ENCODE measurements at places on chromosomes 6 and 20.
A peak's percentile ranks its signal among the peaks of the same experiment; 100 is the strongest.

DNA sequence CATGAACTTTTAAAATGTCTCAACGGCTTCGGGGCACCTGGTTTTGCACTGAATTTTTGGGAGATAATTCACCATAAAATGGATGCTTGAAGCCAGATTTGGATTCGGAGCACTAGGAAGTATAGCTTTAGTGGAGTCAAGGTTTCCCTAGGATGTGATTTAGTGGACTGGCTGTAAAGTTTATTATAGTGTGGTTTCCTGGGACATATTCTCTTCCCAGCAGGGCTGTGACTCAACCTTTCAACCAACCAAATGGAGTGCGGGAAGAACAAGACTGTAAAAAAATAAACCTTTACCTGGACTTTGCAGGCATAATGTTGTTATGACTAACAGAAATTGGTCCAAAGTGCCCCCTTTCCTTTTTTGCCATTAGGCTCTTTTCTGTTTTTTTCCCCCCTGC, 327.4 kb upstream of the MAN1A1 start:
- no peak for DNase-seq

- peak; percentile 43 for DNase-seq
Measured at GRCh38 chr6:19432966-19433498, 404.1 kb upstream of the ID4 start.

DNA sequence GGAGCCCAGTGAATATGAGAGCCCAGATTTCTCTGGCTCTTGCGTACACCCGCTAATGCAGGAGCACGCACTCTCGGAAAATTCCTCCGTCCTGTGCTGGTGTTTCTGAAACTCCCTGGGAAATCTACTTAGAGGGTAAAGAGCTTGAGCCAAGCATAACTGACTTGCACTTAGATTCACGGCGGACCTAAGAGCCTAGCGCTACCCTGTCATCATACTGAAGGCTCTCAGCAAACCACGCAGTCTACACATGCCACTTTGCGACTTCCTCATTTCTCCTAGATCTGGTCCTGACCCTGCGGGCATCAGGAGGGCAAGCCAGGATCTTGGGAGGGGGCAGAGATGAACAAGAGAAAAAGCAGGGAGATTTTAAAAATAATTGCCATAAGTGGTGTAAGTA, 324.7 kb downstream of the CD83 start:
- no peak for DNase-seq

DNA sequence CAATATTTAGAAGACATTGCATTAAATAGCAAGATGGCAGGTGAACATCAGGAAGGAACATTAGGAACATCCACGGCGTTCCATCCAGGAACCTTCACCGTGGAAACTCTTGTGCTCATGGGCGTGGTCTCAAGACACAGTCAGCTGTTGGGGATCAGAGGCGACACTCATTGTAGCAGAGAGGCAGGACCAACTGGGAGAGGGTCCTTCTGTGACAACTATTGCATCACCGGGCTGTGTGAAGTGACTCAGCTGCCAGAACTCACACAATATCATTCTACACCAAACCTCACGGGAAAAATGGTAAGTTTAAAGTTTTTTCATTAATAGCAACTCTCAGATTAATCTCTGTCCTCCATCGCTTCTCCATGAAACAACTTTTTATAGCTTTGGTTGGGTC, 334.8 kb upstream of the SULF2 start:
- DNase-seq: no peak

GRCh38 chr6:87209812-87210211, 54.4 kb downstream of the ZNF292 start:
- DNase-seq: no peak

GRCh38 chr20:38685853-38686473, 38.3 kb upstream of the SLC32A1 start:
- DNase-seq: peak; percentile 64

- DNase-seq: no peak
Measured at GRCh38 chr6:127026247-127026646, 92.2 kb upstream of the RSPO3 start.

GRCh38 chr6:170092826-170093225, 198.1 kb downstream of the DLL1 start:
- DNase-seq: no peak

DNA sequence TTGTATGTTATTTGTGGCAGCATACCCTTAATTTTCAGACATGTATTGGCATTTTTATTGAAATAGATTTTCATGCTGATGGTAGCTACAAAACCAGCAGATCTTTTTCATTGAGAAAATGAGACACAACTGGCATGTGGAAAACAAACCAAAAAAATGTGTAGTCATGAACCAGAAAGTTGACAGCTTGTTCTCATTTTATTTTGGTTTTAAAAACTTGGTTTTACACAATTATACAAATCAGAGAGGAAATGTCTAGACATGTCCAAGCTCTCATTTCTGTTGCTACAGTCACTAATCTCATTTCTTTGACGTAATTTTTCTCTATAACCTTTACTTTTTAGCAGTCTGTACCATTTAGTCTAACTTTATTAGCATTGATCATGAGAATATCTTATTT, 85.4 kb downstream of the GRIK2 start:
- DNase-seq: no peak

DNA sequence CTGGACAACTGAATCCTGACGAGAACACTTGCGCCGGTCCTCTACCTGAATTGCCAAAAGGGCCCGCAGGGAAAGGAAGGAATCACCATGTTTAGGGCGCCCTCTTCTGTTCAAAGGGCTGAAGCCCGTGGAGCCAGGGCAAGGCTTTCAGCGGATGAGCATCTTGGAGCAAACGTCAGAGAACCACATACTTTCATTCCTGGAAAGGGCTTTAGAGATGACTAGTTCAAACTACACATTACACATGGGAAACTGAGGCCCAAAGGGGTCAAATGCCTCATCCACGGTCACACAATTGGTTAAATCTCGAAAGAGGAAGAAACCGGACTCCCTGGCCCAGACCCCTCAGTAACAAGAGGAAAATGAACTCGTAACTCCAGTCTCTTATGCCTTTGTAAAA, 11.5 kb upstream of the ZNF133 start:
- peak; percentile 71 for DNase-seq

GRCh38 chr6:110800839-110801196, 14.5 kb downstream of the CDK19 start:
- DNase-seq: no peak
